ENCODE measurements at places on chromosomes 1 and 21.

DNA sequence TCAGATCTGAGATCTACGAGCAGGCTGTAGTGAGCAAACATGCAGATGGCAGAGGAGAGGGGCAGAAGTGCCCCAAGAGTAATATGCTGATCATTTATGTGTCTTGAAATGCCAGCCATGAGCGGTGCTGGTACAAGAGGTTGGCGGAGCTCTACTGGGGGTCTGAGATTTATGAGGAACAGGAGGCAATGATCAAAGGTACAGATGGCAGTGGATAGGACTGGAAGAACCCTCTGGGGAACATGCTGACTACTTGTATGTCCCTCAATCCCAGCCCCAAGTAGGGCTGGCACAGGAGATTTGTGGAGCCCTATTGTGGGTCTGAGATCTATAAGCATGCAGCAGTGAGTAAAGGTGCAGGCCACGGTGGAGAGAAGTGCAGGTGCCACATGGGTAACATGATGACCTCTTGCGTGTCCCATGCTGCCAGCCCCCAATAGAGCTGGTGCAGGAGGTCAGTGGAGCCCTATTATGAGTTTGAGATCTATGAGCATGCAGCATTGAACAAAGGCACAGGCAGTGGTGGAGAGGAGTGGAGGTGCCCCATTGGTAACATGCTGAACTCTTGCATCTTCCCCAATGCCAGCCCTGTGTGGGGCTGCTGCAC is 97.2 kb upstream of the ZNF678 start:
- no peak for DNase-seq

DNA sequence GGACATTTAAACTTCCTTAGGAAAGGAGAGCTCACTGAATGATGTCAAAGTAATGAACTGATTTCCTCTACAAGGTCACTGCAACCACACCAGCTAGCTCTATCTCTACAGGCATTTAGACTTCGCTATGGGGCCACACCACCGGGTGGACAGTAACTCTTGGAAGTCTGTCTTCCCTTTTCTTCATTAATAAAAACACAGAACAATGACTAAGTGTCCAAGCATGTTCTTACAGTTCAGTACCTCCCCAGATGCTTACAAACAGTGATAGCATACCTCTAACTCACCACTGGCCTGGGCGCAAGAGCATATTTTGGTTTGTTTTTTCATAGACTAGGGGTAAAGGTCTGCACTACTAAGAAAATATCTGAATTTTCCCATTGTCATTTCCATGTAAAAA is 54.6 kb downstream of the SIM2 start:
- peak; percentile 10 for DNase-seq

- DNase-seq, result no peak
Measured at GRCh38 chr1:208668991-208669390, 424.8 kb upstream of the PLXNA2 start.

- DNase-seq, result no peak
Measured at GRCh38 chr1:205518661-205519540, 14.4 kb downstream of the CDK18 start.

All from AG09309 (cell line).